ENCODE measurements at places on chromosomes 16 and 17. TPM values are rescaled to one million over a fixed set of nuclear protein-coding genes. Genes with fewer than 3 reads are reported as not detected.

KRTAP1-1 gene
- not detected for total RNA-seq

CDH8 gene
- total RNA-seq, result not detected

HS3ST4 gene
- not detected for total RNA-seq

- peak; percentile 55 for DNase-seq
These were observed 16.2 kb upstream of the NAGLU start for GRCh38 chr17:42519546-42520491.

TEDC2 gene
- 12.5 TPM for total RNA-seq

- DNase-seq, result peak; percentile 54
These were observed at the start of gene DOC2B for GRCh38 chr17:181245-182049. TSS of gene DOC2B (minus strand) at chr17:181650. CDS start at chr17:181479, 171 bp downstream.

GRCh38 chr16:66523861-66524354 lies 26.0 kb downstream of the TK2 start:
- no peak for DNase-seq

GRCh38 chr16:27920391-27920891 lies 143.1 kb downstream of the GSG1L start:
- DNase-seq, result no peak

DNA sequence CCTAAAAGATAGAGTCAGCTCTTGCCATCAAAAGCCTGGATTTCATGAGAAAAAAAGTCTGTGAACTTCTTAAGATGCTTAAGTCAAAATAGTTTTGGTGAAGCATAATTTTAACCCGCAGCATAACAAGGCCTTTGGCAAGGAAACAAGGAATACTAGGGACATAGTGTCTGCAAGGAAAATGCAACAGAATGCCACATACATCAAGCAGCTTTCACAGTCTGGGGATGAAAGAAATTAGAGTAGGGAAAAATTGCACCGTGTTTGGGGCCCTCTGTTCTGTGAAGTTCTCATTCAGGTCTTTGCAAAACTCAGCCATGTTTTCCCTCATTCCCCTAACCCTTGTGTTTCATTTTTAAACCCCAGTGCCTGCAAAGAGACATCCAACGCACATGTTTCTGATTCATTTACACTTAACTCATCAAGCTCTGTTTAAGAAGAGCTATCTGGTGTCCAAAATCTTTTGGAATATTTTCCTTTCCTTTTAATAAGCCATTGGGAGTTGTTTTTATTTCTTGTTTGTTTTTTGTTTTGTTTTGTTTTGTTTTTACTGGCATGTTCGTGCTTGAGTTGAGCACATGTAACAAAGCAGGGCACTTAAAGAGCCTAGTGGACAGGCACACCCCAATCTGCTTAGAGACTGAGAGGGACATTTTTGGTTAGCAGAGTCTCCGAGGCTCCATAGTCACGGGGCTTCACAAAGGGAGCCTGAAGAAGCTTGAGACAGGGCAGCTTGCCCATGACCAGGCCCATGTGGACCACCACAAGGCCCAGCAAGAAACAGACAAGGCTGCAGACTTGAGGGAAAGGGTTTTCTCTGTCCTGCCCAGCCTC lies 116.5 kb downstream of the ANKFN1 start:
- DNase-seq, result no peak

G6PC1 gene
- total RNA-seq, result not detected

DNA sequence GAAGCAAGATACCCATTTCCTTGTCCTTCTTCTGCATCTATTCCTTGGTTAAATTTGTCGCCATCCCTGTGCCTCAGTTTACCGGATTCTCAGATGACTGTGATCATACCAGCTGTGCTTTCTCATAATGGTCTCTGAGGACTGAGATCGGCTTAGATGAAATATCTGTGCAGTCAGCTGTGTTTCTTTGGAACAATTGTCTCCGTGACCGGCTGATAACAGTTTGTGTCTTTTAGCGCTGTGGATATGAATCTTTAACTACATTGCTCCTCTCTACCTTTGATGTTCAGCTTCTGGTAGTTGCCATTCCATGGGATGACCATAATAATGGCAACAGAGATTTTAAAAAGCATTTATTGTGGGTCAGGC lies 473 bp downstream of the FTO start:
- no peak for DNase-seq

GRCh38 chr17:44960691-44961090 lies 7.4 kb downstream of the C1QL1 start:
- DNase-seq, result no peak

GRCh38 chr16:24516900-24517669 lies 22.3 kb upstream of the RBBP6 start:
- DNase-seq, result peak; percentile 87

DNA sequence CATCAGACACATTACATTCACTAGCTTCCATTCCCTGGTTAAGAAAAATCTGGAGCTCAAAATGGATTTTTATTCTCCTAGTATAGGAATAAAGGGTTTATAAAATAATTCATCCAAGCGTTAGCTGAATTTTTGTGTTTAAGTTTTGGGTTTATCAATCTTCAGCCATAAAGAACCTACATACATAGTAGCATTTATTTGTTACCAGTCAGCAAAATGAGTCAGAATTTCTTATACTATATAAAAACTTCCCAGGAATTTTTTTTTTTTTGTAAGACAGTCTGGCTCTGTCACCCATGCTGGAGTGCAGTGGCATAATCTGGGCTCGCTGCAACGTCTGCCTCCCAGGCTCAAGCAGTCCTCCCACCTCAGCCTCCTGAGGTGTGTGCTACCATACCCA lies 40.2 kb upstream of the SLC12A3 start:
- no peak for DNase-seq

KRTAP4-2 gene
- total RNA-seq, result not detected

DNA sequence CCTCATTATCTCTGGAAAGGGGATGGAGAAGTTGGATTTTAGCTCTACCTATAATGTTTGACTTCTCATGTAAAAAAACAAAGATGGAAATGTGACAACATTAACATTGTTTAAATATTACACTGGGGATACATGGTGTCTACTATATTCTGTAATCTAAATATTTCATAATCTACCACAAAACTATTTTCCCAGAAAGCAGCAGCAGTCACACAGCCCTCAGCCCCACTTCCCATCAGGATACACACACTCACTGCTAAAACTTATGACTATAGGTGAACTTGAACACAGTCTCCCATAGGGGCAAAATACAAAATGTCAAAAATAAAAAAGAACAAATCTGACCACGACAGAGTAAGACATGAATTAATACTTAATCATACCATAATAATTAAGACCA lies 95.7 kb downstream of the KANSL1 start:
- DNase-seq, result no peak

DNA sequence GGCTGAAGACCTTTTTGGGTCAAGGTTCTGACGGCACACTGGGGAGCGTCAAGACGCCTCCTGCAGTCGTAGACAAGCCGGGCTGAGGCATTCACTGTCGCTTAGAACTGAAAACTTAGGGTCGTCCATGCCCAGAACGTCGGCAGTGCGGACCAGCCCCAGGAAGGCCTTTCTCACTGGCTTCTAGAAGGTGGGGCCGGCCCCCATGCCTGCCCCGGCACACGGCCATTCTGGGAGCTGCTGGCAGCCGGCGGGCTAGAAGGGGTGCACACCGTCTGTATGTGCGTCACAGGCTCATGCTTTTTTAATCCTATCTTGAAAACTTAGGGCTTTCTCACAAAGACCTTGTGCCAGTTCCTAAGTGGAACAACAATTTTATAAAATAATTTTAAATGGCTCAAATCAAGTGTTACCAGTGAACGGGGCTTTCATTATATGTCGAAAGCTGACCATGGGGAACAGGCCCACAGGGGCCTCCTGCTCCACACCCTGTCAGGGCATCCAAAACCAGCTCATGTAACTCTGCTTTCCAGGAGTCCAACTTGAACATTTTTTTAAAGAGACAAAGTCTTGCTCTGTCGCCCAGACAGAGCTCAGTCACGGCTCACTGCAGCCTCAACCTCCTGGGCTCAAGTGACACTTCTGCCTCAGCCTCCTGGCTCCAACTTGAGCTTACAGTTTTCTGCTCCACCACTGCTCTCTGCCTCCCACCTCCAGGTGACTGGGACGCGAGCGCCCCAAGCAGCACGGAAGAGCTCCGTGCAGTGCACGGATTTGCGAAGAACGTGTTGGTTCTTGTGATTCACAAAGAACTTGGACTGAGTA lies 111.2 kb downstream of the ANKRD11 start:
- no peak for DNase-seq

RASD1 gene
- total RNA-seq, result 0.63 TPM

- DNase-seq, result no peak
These were observed 11.3 kb upstream of the TUBG2 start for GRCh38 chr17:42647778-42648177.

DNA sequence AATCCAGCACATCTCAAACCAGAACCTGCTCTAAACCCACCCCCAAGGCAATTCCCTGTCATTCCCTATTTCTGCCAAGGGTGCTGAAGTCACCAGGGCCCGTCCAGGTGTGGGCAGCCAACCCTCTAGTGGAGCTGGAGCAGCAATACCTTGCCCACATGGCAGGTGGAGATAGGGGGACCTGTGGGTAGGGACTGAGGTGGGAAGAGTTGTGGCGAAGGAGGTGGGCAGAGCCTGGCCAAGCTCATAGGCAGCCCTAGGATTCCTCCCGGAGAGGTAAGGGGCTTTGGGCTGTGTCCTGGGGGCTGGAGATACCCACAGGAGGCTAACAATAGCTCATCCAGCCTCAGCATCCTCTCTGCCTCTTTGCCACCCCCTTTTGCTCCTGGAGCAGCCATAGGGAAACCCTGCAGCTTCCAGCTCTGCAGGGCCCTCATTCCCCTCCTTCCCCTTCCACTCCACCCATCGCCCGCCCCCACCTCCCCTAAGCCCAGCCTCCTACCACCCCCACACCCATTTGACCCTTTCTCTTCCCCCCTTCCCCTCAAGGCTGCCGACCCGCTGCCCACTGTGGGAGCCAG lies 30.4 kb upstream of the CRHR1 start:
- no peak for DNase-seq

- DNase-seq, result no peak
These were observed 245 bp upstream of the RNF227 start for GRCh38 chr17:7916385-7916682.

SEZ6L2 gene
- 18.7 TPM for total RNA-seq

PROCA1 gene
- 3.4 TPM for total RNA-seq

DNA sequence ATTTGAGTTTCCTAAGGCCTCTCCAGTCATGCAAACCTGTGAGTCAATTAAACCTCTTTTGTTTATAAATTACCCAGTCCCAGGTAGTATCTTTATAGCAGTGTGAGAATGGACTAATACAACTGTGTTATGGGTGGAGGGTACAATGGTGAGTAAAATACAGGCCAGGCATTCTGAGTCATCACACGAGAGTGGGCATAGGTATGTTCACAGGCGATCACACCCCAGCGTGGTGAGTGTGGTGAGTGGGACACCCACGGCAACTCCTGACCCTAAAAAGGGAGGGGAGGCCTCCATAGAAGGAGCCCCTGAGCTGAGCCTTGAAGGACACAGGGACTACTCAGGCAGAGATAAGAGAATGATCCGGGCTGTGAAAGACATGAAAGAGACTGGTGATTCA lies 22.6 kb upstream of the MAPT start:
- no peak for DNase-seq

DNA sequence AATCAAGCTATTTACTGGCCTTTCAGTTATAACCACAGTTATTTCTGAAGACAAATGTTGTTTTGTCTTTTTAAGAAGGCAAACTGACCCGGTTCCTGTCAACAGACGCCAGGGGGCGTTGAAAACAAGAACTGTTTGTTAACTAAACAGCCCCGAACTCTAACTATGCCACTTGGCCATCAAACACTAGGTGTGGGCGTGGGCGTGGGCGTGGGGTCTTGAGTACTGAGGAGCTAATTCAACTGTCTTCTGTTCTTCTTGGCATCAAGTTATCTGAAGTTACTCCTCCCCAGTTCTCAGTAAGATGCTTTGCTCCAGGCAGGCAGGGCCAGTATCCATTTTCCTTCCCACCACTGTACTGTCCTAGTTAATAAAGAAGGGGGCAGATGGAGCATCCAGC lies 63.3 kb upstream of the MTMR4 start:
- peak; percentile 46 for DNase-seq

All from NCI-H460 (cell line).